SW 1271 (cell line): ENCODE measurements at places on chromosomes 7 and 10.

DNA sequence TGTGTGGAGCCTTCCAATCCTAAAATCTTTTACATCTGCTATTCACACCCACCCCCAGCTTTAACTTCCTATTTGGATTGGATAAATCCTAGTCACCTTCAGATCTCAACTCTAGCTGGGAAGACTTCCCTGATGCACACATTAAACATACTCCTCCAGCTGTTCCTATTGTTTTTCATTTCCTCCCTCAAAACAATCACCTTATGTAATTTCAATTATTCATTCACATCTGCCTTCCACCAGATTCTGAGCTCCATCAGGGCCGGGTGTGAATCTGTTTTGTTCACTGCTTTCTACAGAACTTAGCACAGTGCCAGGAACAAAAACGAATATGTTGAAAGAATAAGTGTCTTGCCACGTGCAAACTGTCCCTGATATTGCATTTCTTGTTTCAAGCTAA lies 497.4 kb downstream of the PLXDC2 start:
- DNase-seq: no peak

DNA sequence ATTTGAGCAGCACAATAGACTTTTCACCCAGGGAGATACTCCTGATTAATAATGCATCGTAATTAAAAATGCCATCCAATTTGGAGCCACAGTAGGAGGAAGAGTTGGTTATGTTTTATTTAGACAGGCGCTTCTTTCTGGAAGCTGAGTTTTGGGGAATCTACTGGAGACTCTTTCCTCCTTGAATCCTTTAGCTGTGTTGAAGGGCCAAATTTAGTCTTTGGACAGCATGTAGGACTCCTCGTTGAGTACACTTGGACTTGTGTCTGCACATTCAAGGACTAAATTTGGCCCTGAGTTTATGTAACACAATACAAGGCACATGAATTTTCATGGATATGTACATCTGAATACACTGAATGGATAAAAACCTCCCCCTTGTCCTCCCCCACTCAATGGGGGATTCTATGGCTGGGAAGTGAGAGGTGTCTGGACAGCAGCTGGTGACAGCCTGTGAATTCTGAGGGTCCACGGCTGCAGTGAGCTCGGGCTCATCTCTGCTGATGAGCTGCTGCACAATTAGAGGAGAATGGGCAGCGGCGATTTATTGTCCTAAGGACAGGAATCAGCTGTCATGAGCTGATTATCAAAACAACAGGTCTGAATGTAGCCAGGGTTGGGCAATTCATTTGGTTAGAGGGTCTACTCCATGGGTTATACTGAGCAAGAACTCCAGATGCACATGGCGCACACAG lies 95.2 kb downstream of the PRTFDC1 start:
- DNase-seq: no peak

- DNase-seq: no peak
These were observed 146.7 kb downstream of the ATE1 start for GRCh38 chr10:121781101-121781500.

DNA sequence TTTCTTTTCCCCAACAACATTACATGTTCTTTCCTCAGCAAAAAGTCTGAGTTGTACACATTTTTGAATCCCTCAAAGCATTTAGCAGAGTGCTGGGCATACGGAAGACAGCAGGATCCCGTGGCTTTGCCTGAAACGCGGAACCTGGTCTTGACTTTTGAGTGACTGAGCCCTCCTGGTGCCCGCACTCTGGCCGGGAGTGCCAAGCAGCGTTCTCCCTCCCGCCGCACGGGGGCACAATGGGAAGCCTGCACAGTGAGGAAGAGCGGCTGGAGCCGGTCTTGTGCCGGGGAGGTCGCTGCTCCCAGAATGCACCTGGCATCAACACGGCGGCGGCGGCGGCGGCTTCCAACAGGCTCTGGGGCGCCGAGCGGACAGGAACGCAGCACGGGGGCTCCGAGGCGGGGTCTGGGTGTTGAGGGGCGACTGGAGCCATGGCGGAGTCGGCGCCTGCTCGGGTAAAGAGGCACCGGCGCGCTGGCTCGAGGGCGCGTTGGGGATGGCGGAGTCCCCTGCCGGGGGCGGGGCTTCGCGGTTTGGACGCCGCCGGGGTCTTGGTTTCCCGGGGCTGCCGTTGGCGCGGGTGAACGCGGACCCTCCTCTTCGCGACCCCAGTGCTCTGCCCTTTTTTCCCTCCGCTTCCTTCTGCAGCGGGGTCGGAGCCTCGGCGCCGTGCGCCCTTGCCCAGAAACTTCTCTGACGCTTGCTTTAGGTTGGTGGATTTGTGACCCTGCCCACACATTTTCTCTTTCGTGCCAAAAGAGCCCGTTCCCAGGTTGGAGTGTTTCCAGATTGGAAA lies at the start of gene ZNF212:
ZNF212 (plus strand) TSS at position 307 of the 799 bp plus-strand sequence; CDS start at position 435, 128 bp downstream.
- DNase-seq: peak; percentile 75

- DNase-seq: no peak
These were observed 61.5 kb downstream of the CHN2 start for GRCh38 chr7:29255906-29256692.

- no peak for DNase-seq
These were observed 174.0 kb upstream of the NEBL start for GRCh38 chr10:21071001-21071673.

GRCh38 chr10:43120929-43121314 lies 17.3 kb upstream of the CSGALNACT2 start:
- no peak for DNase-seq

DNA sequence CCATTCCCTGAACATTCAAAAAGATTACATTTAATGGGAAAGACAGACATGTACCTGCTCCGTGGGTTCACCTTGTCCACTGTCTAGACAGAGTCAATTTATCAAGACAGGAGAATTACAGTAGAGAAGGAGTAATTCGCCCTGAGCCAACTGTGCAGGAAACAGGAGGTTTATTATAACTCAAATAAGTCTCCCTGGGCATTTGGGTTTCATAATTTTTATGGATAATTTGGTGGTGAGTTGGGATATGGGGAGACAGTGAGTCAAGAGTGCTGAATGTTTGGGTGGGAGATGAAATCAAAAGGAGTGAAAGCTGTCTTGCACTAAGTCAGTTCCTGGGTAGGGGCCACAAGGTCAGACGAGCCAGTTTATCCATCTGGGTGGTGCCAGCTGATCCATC lies 165.9 kb upstream of the NAMPT start:
- DNase-seq: no peak

GRCh38 chr10:28400176-28400575 lies 97.3 kb upstream of the MPP7 start:
- DNase-seq: no peak

GRCh38 chr10:72146071-72146470 lies 57.7 kb upstream of the SPOCK2 start:
- no peak for DNase-seq

DNA sequence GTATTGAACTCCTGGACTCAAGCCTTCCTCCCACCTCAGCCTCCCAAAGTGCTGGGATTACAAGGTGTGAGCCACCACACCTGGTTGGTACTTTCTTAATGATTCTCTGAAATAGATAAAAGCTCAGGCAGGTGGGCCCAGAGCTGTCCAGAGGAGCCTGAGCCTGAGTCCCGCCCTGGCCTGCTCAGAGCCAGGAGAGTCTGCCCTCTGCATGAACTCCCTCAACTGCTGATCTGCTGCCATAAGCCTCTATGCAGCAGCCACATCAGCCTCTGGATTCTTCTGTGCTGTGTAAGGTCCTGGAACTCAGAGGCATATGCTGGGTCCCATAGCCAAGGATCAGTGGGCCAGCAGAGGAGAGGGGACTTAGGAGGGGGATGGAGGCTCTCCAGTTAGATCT lies 23.1 kb upstream of the DDIT4 start:
- no peak for DNase-seq

DNA sequence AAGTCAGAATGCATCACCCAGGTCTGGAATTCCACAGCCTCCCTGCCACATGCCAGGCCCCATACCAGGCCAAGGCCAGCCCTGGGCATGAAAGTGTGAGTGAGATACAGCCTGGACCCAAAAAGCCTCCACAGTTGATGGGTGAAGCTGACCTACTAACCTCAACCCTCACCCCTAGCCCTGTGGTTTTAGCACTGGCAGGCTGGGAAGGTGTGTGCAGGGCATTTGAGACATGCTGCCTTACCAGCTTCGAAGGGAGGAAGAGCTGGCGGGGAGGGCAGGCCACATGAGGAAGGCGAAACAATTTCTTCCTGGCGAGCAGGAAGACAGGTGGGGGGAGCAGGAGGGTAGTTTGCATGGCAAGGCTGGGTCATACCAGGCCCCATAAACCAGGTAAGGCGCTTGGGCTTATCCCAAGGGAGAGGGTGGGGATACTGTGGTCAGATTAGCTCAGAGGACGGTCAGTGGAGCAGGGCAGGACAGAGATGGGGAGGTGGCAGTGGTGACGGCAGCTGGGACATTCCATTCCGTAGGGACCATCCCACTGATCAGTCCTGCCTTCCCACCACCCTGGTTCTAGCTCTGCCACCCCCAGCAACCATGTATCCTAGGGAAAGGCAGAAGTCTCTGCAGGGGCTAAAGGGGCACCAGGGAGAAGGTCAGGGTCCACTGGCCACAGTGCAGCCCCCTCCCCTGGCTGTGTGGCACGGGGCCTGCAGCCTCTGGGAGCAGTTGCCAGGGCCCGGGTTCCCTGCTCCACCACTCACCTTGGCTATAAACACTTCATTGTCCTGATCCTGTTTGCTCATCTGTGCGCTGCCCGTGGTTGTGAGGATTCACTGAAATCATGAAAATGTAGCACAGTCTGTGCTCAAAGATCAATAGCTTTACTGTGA lies 155.8 kb downstream of the NRF1 start:
- DNase-seq: no peak

DNA sequence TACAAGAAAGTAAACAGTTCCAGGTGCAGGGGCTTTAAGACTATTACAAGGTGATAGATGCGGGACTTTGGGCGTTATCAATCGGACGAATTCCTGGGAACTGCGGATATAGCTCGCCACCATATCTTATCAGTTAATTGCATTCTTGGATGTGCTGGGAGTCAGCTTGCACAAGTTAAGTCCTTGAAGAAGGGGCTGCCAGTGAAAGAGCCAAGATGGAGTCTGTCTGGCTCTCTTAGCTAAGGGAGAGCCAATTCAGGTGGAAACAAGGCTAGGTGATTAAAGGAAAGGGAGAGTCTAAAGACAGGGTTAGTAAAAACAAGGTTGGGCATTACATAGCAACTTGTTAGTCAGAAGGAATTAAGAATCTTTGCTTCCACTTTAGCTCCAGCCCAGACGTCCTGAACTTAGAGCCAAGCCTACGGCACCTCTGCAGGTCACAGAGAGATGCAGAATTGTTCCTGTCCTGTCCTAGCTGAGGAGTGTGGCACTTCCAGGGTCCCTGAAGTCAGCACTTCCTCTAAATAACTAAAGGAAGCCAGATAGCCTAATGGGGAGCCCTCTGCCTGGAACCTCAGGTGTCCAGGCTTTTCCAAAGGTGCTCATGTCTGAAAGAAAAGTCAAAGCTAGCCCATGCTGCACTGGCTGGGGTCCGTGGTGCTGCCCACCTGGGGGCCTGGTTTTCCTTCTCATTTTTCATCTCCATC lies 17.3 kb downstream of the ZC3HAV1 start:
- DNase-seq: no peak

DNA sequence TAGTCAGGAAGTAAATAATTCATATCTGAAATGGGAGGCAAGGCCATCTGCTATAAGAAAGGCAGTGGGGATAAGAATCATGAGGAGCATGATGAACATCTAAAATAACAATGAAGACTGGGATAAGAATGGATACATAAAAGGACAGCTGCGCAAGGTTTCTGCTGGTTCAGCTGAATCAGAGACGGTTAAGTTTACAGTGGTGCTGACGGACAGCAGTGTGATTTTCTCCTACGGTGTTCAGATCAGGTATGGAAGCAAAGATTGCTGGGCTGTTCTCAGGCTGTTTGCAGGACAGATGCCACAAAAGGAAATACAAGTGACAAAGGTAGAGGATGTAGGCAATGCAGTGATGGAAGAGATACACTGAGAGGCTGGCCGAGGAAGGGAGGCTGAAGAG lies 8.4 kb downstream of the CYCS start:
- no peak for DNase-seq

GRCh38 chr7:133980804-133981203 lies 146.3 kb upstream of the LRGUK start:
- no peak for DNase-seq
